ENCODE measurements at places on chromosomes 5 and 9.
A peak's percentile ranks its signal among the peaks of the same experiment; 100 is the strongest.

DNA sequence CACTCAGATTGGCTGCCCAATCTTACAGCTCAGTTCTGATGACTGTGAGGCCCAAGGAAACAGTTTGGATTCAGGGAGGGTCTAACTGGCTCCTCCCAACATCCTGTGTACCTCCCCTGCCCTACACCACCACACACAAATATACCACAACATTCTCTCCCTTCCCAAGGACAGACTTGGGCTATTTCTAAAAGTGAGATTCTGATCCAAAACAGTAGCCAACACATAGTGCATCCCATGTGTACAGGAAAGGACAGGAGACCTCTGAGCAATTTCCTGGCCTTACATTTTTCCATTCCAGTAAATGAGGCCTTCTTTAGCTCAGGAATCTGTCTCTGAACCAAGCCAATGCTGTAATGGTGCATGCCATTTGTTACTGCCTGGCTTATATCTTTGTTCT lies 20.8 kb downstream of the ZNF366 start:
- no peak for DNase-seq

DNA sequence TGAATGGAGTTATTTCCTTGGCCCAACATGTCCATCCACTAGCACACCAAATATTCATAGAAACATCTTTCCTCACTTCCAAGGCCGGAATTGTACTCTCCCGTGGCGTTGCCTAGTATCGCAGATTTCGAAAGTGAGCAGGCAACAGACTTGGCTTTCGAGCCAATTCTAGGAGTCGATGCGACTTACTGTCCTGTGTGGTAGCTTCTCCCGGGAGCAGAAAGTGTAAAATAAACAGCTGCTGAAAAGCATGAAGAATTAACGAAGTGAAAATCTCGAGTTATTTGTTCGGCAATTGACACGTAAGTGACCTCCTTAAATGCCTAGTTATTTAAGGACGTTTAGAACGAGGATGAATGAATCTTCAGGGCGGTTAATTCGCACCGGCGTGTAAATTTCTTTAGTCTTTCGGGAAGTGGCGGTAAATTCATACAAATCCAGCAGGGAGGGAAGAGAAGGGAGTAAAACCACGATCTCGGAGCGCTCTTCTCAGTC lies 449 bp upstream of the PCSK5 start:
- no peak for DNase-seq

- no peak for DNase-seq
Measured at GRCh38 chr9:109250311-109250741, 70.5 kb downstream of the EPB41L4B start.

DNA sequence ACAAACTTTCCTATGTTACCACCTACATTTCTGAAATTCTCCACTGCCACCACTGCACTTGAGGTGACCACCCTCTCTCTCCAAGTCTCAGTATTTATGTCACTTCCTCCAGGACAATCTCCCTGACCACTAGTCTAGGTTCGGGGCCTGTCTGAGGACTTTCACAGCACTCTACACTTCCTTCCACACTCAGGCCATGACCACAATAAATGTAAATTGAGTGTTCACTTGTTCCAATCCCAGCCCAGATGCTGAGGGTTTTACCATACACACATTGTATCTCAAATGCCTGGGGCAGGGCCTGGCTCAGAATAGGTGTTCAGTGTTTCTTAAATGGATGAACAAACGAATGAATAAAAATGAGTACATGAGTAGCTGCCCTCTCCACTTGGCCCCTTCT lies 26.9 kb upstream of the CCNG1 start:
- DNase-seq: no peak

DNA sequence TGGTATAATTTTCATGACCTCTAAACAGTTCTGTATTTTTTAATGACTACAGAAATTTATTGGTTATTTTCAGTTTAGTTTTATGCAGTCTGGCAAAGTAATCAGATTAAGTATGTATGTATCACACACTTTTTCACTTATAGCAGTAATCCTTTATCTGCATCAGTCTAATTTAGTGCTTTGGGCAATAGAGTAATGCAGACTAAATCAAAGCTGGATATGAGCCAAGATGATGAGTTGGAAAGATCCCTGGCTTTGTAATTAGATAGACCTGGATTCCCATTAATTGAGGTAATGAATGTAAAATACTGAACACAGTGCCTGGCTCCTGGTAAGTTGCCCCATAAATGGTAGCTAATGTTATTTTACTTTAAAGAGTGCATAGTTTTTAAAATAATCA lies 215.4 kb upstream of the TLX3 start:
- no peak for DNase-seq

- DNase-seq: no peak
Measured at GRCh38 chr9:135468854-135469521, 10.6 kb upstream of the PPP1R26 start.

DNA sequence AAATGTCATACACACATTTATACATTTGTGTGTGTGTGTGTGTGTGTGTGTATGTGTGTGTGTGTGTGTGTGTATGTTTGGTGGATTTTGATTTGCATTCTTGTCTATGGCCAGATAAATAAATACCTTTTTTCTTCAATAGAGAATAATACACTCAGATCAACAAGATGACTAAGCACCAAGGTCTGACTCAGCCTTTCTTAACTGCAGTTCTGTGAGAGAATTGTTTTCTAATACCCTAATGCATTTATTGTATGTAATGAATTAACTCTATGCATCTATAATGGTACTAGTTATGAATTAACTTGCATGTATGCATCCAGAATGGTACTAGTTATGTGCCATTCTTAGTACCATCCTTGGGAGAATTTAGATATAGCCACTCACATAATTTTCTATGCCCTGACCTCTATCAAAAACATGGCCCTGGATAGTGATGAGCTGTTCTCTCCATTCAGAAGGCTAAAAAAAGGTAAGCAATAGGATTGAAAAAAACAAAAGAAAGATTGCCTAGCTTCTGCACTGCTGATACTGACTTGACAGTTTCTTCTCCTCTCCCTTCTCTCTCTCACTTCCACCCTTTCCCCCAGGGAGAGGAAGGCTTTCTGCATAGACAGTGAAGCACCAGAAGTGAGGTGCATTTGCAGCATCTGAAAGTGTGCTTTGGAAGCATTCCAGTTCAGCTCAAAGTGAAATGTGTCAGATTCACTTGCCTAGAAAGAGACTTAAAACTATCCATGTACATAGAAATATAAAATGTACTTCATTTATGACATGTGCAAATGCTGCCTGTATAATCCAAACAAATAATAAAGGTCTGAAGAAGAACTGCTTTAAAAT lies 55.1 kb upstream of the CCDC112 start:
- no peak for DNase-seq

- no peak for DNase-seq
Measured at GRCh38 chr9:127138444-127138843, 16.0 kb upstream of the ANGPTL2 start.

DNA sequence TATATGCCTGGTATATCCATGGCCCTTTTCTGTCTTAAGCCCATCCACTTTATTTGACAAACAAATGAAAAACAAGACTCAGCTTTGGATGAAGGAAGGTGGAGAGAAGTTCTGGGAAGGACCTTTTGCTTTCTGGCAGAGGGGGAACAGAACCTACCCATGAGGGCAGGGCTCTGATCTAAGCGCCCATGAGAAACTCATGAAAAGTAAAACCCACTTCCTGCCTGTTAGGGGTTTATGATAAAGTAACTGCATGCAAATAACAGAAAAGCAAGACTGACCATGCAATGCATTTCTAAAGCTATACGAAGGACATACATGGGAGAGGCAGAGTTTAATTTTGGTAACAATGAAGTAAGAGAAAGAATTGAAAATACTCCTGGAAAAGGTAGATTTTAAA lies 181.9 kb upstream of the ADRA1B start:
- no peak for DNase-seq

DNA sequence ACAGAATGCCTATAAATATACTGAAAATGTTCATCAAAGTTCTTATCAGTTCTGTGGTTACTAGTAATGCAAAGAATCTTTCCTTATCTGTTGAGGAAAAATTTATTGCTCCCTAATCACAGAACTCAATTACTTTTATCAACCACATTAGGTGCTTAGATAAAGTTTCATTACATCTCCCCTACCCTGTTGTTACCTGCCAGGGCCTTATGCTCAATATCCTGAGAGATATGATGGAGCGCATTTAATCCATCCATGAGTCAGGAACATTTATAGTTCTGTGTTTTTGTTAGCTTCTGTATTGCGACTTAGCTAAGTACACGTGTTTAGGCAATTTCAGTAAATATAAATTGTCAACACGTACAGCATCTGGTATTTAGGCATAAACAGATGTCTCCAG lies 164.3 kb upstream of the ST8SIA4 start:
- no peak for DNase-seq

GRCh38 chr5:148826739-148827070 lies 294 bp downstream of the ADRB2 start:
- no peak for DNase-seq

GRCh38 chr5:170278611-170279458 lies 18.7 kb downstream of the LCP2 start:
- DNase-seq: peak; percentile 93

- DNase-seq: no peak
Measured at GRCh38 chr5:169226895-169227294, 74.0 kb downstream of the SLIT3 start.

DNA sequence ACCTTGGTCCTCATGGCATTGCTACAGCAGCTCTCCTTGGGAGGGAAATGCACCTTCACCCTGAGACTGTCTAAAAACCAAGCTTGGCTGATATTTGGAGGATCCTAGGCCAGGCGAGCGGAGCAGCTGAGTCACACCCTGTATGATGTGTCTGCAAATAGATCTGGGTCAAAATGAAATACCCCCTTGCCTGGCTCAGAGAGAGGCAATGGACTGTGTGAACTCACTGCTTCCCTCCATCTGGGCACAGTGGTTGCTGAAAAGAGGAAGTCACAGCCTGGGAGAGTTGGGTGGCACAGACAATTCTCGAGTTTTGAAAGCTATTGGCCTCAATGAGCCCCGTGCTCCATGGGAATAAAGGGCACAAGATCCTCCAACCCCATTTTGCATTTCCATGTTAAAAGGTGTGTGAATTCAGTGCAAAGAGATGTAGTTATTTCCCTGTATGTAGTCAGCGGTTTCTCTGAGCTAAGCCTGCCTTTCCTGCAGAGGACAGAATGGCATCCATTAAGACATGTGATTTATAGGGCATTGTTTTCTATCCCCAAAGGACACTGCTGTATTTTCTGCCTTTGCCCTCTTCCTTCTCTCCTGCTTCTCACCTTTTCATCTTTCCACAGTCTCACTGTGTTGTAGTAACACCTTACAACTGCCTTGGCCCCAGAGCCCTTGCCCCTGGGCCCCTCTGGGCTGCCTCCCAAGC lies 177.2 kb downstream of the GADD45G start:
- no peak for DNase-seq

GRCh38 chr9:109381011-109381729 lies 60.3 kb upstream of the EPB41L4B start:
- DNase-seq: no peak

- no peak for DNase-seq
Measured at GRCh38 chr9:9791611-9792010, 821.2 kb downstream of the PTPRD start.

GRCh38 chr9:72352911-72353388 lies 12.1 kb downstream of the ZFAND5 start:
- no peak for DNase-seq

DNA sequence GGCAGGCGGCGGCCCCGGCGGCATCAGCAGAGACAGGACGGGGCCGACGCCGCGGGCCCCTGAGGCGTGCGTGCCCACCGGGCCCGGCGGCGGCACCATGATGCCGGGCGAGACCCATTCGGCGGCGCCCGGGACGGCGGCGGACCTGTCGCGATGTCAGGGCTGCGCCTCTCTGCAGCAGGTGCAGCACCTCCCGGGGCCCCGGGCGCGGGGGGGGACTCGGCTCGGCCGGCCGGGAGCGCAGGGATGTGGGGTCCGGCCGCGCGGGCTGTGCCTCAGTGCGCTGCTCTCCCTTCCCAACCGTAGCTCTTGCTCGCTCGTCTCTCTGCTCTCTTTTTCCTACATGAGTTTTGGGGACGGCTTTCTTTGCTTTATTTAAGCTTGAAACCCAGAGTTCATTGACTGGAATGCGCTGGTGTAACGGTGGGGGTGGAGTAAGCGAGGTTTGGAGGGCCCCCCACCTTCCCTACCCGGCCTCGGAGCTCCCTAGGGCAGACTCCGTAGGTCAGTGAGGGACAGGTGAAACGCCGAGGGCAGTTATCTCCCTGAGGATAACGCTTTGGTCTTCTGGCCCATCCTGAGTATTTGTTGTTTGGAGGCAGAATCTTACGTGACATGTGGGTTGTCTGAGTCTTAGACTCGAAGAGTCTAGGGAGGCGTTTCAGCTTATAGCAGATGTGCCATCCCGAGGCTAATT lies 490 bp downstream of the ICE1 start:
- no peak for DNase-seq

DNA sequence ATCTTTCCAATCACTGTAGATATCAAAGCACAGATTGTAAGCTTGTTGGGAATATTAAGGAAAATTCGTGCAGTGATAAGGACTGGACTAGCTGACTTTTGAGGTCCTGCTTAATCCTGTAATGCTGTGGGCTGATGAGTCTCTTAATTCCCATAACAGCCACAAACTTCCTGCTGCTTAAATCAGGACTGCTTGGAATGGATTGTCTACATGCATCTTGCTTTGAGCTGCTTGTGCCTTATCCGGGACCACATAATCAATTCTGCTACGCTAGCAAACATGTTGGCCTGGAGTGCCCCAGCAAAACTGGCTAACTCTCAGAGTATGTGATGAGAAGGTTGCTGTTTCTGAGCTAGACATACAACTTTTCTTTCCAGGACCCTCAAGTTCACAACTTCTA lies 79.6 kb downstream of the SNCAIP start:
- no peak for DNase-seq

DNA sequence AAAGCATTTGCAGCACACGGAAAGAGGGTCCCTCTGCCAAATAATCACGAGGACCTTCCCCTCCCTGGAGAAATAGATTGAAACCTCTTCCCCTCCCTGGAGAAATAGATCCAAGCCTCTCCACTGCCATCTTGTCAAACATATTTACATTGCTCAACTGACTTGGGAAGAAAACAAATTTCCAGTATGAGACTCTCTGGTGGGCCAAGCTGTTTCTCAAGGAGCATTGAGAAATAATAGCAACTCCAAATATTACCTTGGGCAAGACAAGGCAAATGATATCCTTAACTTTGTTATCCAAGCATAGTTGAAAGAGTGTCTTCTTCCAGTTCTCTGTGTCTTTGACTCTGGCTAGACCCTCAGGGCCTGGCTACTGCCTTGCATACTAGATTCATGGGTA lies 45.2 kb upstream of the PALM2AKAP2 start:
- no peak for DNase-seq

GRCh38 chr9:126154869-126155268 lies 171.8 kb upstream of the MVB12B start:
- DNase-seq: no peak

- DNase-seq: no peak
Measured at GRCh38 chr9:114176624-114177291, 21.4 kb downstream of the COL27A1 start.

DNA sequence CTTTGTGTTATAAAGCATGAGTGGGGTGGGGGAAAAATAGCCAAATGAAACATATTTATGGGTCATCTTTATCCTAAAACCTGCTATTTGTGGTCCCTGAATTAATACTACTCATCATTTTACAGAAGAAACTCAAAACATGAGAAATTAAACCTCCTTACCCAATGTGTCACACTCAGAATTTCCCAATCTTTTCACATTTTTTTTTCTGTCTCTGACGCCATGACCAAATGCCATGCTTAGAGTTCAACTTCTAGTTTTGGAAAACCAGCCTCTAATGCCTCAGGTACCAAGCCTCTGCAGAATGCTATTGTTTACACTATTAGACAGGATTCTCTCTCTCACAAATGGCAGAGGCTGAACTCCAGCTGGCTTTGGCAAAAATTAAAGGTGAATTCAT lies 505.5 kb upstream of the WWC1 start:
- DNase-seq: no peak

GRCh38 chr9:109011231-109011671 lies 2.0 kb downstream of the CTNNAL1 start:
- DNase-seq: no peak

Measured in immature natural killer cell (primary cell).